Pancreas (tissue), 10 donors: ENCODE measurements at places on chromosomes 11 and 22.

- no peak for DNase-seq
These were observed 52.4 kb upstream of the ARFGAP3 start for GRCh38 chr22:42909363-42910058.

DNA sequence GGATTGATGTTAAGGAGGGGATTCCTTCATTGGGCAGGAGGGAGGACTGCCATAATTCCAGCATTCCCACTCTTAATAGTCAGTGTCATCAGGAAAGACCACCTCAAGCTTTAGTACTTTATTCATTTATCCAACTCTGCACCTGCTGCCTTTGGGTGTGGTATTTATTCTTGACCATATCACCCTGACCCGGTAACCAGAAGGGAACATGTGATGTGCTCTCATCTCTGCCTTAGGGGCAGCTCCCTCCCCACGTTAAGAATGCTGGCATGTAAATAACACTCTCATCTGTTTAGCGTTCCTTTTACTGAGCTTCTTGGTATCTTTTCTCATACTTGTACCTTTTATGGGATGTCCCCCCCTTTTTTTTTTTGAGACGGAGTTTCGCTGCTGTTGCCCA, 7.7 kb downstream of the CAT start:
- no peak for DNase-seq

DNA sequence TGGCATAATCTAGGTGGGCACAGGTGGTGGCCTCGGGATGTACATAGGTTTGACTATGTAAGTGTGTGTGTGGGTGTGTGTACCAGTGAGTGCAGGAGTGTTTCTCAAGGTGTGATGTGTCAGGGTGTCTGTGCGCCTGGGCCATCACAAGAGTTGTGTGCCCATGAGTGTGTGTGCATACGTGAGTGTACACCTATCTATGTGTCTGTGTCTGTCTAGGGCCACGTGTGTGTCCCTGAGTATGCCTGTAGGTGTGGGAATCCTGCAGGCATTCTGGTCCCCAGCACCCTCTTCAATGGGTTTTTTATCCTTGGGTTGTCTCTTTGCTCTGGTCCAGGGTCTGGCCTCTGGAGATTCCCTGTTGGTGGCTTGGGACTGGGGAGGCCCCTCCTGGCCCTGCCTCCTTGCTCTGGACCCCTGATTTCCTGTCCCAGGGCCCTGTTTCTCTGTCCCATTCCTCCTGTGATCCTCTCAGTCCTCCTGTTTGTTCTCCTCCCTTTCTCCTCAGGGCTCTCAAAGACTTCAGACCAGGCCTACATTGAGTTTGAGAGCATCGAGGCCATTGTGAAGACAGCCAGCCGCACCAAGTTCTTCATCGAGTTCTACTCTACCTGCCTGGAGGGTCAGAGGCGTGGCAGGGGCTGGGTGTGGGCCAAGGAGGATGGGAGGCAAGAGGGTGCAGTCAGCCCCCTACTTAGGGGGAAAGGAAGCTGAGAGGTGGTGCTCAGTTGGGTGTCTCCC, 9.4 kb downstream of the INPPL1 start:
- no peak for DNase-seq

GRCh38 chr22:38715852-38716251, 10.1 kb downstream of the GTPBP1 start:
- DNase-seq, result no peak
